ENCODE measurements at places on chromosomes 13 and 19.
A peak's percentile ranks its signal among the peaks of the same experiment; 100 is the strongest.

- no peak for DNase-seq
Measured at GRCh38 chr19:17026706-17027534, at the start of gene CPAMD8. CPAMD8 (minus strand) TSS chr19:17026810; CDS start chr19:17026642, 168 bp downstream.

DNA sequence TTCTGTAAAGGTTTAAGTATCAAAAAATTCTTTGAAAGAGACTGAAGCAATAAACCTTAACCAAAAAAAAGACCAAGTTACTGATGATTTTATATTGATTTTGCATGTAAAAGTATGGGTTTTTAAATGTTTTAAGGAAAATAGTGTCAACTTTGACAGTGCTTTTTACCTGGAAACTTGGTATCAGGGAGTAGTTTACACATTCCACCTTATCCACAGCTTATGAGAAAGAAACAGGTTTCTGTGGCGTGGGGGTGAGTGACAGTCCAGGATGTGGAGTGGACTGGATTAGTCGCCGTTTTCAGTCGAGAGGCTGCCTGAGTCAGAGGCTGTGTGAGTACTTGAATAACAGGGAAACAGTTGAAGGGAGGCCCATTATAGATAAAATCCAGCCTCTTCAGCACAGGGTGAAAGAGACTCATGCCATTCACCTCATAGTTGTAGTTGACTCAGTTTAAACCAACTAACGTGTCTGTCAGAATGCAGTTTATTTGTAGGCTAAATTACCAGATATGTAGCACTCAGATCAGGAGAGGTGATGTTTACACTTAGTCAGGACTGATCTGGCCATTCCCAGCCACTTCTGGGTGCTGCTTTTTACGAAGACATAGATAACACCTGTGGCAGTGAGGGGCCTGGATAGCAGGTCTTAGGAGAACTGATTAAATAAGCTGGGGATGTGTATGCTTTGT is 595 bp upstream of the GPR183 start:
- peak; percentile 69 for DNase-seq

DNA sequence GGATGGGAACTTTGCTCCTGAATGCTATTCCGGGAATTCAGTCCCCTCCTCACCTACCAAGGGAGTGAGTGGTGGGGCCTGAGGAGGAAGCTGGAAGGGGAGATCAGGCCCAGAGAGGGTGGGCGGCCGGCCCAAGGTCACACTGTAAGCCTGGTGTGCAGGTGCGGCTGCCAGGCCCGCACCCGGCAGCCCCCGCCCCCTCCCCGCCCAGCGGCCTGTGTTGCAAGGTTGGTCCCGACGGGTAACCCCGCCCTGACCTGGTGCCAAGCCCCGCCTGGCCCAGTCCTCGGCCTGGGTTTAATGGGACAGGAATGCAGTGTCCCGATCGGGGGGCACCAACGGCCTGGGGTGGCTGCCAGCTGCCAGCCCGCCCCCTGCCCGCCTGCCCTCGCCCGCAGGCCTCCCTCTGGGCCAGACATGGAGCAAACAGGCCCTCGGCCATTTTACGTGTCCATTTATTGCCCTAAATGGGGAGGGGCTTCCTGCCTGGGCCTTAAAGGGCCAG is 5.5 kb downstream of the ZBTB7A start:
- peak; percentile 60 for DNase-seq

- DNase-seq, result no peak
Measured at GRCh38 chr13:50214514-50214913, 199.3 kb downstream of the KCNRG start.

DNA sequence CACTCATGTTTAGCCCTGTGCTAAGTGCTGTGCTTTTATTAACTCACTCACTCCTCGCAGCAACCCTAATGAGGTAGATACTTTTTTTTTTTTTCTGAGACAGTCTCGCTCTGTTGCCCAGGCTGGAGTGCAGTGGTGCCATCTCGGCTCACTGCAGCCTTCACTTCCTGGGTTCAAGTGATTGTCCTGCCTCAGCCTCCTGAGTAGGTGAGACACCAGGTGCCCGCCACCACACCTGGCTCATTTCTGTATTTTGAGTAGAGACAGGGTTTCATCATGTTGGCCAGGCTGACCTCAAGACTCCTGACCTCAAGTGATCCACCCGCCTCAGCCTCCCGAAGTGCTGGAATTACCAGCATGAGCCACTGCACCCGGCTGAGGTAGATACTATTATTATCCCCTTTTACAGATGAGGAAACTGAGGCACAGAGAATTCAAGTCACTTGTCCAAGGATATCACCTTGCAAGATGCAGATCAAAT is 2.5 kb downstream of the ITPKC start:
- no peak for DNase-seq

DNA sequence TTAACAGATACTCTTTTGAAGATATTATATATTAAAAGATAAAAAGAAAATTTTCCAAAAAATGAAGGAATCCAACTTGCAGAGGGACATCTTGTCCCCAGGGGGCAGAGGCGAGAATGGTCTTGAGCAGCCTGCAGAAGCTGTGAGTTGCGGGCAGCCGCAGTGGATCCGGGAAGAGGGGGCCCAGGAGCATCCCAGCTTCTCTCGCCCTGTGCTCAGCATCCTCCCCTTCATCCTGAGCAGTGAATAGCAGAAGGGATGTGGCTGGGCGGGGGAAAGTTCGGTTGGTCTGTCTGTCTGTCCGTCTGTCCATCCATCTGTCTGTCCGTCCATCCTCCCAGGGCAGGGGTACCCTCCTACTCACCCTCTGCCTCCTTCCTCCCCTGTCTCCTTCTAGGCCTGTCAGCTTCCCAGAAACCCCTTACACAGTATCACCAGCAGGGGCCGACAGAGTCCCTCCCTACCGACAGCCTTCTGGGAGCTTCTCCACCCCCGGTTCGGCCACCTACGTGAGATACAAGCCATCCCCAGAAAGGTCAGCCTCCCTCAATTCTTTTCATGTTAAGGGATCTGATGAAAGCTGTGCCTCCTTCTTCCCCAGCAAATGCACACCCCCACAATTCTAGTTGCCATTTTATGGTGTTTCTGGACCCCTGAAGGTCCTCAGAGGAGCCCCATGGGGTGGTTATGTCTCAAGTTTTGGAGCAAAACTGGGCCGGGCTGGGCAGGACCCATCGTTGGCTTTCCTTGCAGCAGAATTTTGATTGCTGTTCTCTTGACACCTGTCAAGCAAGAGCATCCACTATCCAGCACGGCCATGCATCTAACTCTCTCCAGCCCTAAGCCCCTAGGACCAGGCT is 81.6 kb downstream of the DPF1 start:
- DNase-seq, result peak; percentile 43

DNA sequence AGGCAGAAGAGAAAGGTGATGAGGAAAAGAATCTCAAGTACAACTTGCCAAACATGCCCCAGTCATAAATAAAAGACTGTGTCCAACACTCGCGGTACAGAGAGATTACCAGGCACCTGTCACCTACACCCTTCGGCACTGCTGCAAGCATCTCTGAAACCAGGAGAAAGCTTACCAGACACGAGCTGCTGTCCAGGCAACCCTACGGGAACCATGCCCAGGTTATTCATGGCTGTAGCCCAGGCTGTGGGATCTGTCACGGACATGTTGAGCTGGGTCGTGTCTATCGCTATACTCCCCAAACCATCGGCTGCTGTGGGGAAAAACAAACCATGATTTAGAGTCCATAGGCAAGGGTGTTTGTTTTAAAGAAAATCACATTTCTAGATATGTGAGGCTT is 375.0 kb downstream of the ENOX1 start:
- no peak for DNase-seq

DNA sequence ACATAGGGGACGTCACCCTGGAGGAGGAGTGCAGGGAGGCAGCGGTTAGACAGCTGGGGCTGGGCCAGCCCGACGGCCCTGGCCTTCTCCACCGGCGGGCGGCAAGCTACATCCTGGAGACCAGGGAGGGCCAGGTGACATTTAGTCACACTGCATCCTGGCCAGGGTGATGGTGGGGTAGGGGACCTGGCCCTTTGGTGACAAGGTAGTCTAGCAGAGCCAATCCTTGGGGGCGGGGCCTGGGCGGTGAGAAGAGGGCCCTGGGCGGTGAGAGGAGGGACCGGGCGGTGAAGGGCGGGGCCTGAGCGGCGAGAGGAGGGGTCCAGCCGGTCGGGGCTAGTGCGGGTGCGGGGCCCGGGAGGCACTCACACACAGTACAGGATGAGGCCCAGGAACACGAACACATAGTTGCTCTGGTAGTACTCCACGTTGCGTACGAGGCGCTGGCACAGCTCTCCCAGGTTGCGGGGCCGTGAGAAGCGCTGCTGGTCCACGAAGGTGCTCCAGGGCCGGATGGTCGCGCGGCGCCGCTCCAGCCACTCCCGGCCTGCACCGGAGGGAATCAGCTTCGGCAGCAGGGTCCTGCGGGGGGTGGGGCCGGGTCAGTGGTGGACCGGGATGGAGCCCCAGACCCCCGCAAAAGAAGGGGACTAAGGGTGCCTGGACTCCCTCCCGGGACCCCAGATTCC is 610 bp downstream of the RABAC1 start:
- peak; percentile 30 for DNase-seq

- no peak for DNase-seq
Measured at GRCh38 chr13:77919246-77919920, 752 bp upstream of the EDNRB start.

- no peak for DNase-seq
Measured at GRCh38 chr13:105814219-105814901, 721.1 kb downstream of the EFNB2 start.

GRCh38 chr19:38068826-38069225 is 155.2 kb downstream of the DPF1 start:
- DNase-seq, result no peak

- peak; percentile 23 for DNase-seq
Measured at GRCh38 chr19:4233282-4233853, 4.0 kb downstream of the EBI3 start.

GRCh38 chr19:50939596-50939995 is 13.2 kb downstream of the KLK5 start:
- peak; percentile 63 for DNase-seq

DNA sequence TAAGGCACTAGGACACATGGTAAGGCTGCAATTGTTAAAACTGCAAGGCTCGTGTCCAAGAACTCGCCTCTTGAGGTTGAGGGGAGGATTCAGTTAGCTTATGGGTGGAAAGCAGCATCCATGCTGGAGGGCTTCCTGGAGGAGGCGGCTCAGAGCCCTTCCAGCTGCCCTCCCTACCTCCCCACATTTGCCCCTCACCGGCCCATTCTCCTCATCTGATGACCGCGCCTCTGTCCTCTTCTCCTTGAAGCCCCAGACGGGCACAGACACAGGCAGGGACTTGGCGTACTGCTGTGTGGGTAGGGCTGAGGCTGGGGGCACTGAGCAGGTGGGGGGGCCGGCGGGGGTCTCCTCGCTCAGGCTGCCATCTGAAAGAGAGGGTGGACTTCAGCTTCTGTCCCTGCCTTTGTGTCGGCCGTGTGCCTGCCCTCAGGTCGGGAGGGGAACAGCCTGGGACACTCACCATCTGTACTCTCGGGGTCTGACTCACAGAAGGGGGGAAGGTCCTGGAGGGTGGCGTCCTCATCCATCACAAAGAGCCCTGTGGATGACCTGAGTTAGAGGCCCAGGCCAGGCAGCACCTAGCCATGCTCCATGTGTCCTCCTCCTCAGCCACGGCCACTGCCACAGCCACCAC is 4.1 kb upstream of the PNKP start:
- DNase-seq, result no peak

- DNase-seq, result no peak
Measured at GRCh38 chr19:33590224-33590623, 31.5 kb upstream of the CHST8 start.

- DNase-seq, result no peak
Measured at GRCh38 chr13:33108620-33109019, 92.4 kb downstream of the KL start.

GRCh38 chr13:99322297-99323103 is 15.3 kb upstream of the GPR183 start:
- DNase-seq, result peak; percentile 88

- DNase-seq, result no peak
Measured at GRCh38 chr13:43880926-43881325, 1.2 kb downstream of the LACC1 start.

DNA sequence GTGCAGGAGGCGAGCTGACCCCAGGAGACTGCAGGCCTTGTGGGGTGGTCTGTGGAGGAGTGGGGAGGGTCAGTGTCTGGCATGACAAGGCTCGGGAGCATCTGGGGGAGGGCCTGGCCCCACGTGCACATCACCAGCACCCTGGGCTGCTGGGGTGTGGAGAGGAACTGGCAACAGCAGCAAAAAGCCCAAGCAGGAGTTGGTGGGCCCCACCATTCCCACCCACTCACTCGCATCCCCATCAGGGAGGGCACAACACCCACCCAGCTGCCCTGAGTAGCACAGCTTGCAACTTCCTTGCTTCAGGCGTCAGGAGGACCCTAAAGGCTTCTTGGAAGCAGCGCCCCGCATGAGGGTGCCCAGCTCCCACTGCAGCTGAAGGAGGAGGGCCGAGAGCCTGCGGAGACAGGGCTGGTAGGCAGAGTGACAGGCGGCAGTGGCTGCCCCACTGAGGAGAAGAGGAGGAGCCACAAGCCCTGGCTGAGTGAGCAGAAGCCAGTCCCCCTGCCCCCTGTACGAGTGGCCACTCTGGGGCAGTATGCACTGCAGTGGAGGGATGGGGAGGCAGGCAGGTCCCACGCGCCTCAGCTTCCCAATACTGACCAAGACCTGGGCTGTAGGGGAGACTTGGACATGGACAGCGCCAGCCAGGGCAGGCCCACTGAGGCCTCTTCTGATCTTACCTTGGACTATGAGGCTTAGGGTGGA is 26.5 kb downstream of the ELL start:
- no peak for DNase-seq

DNA sequence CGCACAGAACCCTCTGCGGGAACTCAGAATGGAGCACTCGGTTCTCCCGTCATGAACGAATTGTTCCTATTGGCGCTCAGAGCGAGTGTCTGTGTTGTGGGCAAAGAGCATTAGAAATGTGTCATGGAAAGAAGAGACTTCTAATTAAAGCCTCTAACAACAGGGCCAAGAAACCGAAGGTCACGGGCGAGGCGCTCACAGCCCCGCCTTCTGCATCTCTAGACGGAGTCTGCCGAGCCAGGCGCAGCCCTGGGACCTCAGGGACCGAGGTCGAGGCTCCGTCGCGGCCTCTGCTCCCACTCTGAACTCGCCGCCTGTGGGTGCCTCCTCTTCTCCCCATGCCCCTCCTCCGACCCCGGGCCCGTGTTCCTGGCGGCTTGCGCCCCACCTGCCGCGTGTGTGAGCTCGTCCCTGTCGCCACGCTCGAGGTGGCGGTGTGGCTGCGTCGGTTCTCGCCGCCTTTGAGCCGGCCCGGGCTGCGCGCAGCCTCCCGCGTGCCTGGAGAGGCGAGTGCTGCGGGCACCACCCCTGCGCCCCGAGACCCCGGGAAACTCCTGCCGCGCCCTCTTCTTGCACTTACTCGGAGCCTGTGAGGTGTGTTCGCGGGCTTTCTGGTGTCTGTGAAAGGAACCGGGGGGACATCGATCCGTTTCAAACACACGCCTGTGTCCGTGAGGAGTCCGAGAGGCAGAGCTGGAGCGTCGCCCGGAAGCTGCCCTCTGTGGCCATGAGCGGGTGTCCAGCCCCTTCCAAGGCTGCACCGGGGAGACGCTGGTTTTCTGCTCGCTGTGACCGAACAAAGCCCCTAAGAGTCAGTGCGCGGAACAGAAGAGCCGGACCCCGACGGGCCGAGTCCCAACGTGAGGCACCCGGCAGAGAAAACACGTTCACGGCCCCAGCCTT is 45.4 kb upstream of the SPACA7 start:
- no peak for DNase-seq

DNA sequence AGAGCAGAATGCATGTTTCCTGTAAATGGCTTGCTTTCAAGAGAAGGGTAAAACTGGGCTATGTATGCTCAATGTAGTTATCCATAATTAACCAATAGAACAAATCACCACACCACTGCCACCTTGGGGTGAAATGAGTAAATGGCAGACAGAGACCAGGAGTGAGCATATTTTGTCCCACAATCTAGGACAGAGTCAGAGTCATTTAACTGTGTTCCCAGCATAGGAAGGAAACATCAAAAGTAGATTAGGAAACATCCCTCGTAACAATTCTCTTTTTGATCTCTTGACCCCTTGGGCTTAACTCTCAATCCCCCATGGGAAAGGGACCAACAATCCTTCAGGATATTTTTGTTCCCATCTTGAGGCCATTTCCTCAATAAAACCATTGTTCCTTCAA is 224.8 kb downstream of the NHLRC3 start:
- peak; percentile 22 for DNase-seq

Data from MV-4-11 (cell line).